SIG-M5 (cell line): ENCODE measurements at places on chromosomes 3 and 15.

GRCh38 chr3:10106919-10107318 lies 1.1 kb downstream of the FANCD2OS start:
- no peak for DNase-seq

DNA sequence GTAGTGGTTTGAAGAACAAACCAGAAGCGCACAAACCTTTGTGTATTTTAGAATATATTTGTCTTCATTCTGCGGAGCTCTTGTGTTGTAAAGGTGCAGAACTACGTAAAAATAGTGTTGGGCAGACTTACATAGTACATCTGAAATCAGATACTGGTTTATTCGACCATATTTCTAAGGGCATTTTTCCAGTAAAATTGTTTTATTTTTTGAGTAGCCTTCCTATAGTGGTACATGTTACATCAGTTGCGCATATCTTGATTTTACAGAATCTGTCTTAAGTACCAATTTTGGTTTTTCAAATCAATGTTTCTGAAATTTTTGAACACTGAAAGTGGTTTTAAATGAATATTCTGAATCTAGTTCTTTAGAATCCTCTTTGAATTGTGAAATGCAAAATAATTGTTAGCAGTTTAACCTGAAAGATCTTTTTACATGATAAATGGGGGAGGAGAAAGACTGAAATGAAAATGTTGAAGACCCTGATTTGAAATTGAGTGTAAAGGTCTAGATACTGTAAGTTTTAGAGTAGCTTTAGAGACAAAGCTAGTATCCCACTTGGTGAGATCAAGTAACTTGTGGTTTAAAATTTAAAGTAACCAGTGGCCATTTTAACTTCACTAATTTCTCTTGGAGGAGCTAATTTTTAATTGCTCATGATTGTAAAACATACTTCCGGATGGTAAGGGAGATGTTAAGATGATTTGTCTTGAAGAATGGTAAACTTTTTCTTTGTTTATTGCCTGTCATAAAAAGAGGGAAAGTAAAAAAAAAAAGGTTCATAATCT lies 15.5 kb upstream of the CHD2 start:
- no peak for DNase-seq

DNA sequence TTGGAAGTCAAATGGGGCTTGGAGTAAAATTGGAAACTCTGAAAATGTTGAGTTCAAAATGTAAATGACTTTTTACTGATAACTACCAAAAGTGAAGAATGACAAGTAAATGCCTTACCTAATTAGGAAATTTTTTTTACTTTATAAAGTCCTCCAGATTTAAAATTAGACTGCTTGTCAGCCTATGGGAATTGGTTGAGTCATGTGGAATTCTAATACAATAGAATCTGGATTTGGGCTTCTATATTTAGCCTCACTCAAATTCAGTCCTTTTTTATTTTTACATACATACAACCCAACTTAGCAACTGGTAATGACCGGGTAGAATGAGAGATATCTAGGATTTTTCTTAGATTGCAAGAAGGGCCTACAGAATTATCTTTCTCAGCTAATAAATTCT lies 158.9 kb upstream of the CADPS start:
- DNase-seq = no peak

DNA sequence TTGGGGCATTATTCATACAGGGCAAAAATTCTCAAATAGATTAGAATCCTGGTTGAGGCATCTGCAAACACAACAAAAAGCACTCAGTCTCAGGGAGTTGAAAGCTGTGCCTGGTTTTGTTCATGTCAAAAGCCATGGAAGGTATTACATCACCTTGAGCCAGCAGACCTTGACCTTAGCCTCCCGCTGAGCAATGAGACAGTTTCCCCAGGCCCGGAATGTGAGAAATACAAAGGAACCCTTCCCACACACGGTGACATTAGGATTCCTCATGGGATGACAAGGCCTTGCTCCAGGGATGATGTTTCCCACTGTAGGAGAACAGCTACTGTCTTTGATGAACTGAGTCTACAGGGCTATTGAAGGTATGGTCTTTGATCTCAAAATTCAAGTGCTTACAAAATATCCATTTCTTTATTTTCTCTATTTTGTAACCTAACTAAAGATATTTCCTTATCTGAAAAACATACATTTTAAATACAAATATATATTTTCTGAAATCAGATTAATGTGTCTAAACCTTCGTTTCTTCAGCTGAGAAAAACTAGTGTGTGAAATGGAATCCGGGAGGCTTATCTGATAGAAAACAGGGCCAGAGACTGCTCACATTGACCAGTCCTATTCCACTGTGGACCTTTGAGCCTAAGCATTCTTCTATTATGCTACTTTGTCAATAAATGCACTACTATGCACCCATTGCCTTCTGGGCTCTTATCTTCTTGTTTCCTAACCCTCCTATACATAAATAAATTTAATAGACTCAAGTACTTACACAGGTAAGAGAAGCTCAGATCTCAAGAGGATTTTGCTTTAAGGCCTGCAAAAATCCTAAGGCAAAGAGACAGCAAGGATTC lies 298.2 kb downstream of the KBTBD8 start:
- no peak for DNase-seq

DNA sequence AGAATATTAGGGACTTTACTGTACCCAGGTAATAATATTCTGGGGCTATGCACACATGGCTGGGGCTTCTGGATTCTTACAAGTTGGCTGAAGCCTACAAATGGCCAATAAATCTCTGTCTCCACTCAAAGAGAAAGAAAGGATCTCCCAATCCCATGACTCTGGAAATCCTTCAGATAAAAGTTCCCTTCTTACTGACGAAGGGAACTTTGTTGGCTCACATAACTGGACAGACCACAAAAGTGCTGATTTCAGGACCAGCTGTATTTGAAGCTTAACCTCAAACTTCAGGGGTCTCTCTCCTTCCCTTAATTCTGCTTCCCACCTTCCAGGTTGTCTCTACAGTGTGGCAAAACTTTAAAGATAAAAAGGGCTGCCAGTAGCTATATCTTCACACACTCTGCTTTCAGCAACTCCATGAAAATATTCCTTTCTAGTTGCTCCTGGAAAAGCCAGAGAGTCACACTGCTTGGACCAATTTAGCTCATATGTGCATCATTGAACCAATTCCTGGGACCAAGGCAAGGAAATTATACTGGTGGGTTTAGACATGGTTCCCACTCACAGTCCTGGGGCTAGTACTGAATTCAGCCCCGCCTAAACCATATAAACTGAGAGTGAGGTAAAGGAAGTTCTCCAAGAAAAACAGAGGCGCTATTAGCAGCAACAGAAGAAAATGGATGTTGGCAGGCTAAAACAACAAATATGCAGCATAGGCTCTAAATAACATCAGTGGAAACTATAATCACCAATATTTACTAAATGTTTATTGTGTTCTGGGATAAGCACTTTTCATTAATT lies 290.0 kb upstream of the GADL1 start:
- DNase-seq = no peak

DNA sequence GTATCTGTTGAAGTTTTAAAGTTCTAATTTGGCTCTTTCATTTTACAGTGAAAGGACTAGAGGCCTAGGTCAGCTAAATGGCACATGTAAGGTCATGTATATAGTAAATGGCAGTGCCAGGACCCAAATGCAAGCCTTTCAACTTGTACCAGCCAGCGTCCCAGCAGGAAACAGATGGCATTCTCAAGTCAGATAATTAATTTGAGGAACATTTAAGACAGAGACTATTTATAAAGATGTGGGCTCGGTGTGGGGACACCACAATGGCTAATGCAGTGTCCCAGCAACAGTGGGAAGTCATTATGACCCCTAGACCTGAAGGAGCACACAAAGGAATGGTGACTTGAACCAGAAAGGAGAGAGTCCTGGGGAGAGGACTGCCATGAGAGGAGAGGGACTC lies 6.1 kb downstream of the MINDY4B start:
- DNase-seq = no peak

DNA sequence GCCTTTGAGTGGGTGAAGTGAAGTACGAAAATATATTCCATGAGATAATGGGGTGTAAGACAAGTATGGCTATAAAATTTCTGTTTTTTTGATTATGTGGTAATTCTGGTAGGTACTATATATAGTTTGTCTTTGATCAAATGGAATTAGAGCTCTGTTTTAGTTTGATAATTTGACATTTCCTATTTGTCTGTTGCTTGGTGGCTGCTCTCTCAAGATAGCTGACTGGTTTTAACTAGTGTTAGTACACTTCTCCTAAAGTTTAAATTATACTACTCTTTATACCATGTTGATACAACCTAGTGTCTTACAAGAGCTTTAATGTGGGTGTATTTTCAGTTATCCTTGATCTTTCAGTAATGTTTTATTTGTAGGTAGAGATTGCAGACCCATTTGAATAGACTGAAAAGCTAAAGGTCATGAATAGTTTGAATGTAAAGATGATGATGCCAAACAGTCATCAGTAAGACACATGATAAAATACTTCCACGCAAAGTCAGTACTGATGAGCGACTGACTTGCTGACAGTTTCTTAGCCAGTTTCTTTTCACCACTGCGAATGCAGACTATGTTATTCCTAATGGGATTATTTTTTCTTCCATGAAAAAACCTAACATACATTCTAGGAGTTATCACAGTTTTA lies 15.2 kb downstream of the SACM1L start:
- no peak for DNase-seq

DNA sequence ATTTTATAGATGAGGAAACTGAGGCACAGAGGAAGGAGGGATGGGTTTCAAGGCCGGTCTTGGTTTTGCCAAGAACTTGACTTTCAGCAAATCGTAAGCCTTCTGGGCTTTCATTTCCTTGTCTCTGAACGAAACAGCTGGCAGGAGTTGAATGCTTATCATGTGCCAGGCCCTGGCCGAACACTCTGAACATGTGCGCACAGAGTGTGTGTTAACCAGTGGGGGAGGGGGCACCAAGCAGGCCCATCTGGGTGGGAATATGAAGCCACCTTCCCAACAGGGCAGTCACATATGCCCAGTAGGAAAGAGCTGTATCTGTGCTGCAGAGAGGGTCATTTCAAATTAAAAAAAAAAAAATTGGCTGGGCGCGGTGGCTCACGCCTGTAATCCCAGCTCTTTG lies 29.3 kb downstream of the ZNF710 start:
- no peak for DNase-seq

DNA sequence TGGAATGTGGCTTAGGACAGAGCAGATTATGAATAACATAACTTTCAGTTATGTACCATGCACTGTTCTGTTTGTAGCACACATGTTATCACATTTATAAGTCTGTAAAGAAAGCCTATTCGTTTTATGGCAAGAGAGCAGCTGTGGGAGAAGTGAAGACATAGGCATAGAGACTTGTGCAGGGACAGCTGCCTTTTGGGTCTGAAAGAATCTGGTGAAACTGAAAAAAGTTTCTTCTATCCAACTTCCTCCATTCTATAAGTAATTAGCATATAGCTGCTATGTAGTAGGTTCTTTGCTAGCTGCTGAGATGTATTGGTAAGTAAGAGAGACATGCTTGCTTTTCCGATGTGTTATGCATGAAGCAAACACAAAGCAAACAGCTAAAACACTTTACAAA lies 1095.4 kb upstream of the CADM2 start:
- DNase-seq = no peak

GRCh38 chr15:68335655-68336054 lies 58.1 kb downstream of the FEM1B start:
- DNase-seq = no peak

- DNase-seq = no peak
These were observed at the start of gene ZNF620 for GRCh38 chr3:40505599-40506462. TSS of gene ZNF620 (plus strand) at chr3:40506039. CDS start at chr3:40506353, 314 bp downstream.

GRCh38 chr15:90019611-90020010 lies 18.5 kb downstream of the ZNF710 start:
- no peak for DNase-seq

DNA sequence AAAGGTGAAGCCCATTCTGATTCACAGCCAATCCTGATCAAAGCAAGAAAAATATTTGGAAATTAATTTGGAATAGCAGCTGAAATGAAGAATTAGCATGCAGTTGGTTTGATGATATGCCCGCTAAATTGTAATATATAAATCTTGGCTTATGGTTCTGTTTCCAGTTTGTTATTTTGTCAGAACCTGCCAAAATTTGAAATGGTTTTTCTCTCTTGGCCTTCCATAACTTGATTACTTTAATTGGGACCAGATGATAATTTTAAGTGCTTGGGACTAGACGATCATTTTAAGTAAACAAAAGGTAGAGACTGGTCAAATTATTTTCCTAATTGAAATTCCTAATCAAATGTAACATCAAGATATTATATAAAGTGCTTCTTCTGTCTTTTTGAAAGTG lies 842.4 kb downstream of the TBL1XR1 start:
- no peak for DNase-seq

- no peak for DNase-seq
These were observed 139.2 kb upstream of the ROPN1 start for GRCh38 chr3:124131158-124131557.

DNA sequence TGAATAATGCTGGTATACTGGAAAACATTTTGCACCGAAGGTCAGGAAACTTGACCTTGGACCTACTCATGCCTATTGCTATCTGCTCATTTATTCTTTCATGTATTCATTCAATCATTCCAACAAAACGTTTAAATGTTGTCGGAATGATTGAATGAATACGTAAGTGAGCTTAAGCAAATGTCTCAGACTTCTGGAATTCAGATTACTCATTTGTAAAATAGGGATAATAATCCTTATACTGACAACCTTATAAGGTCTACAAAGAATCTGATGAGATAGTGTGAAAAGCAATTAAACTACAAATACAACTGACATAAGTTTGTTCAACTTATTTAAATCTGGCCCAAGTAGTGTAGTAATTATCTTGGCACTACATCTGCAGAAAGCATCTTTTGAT lies 288.7 kb downstream of the WDR72 start:
- no peak for DNase-seq

DNA sequence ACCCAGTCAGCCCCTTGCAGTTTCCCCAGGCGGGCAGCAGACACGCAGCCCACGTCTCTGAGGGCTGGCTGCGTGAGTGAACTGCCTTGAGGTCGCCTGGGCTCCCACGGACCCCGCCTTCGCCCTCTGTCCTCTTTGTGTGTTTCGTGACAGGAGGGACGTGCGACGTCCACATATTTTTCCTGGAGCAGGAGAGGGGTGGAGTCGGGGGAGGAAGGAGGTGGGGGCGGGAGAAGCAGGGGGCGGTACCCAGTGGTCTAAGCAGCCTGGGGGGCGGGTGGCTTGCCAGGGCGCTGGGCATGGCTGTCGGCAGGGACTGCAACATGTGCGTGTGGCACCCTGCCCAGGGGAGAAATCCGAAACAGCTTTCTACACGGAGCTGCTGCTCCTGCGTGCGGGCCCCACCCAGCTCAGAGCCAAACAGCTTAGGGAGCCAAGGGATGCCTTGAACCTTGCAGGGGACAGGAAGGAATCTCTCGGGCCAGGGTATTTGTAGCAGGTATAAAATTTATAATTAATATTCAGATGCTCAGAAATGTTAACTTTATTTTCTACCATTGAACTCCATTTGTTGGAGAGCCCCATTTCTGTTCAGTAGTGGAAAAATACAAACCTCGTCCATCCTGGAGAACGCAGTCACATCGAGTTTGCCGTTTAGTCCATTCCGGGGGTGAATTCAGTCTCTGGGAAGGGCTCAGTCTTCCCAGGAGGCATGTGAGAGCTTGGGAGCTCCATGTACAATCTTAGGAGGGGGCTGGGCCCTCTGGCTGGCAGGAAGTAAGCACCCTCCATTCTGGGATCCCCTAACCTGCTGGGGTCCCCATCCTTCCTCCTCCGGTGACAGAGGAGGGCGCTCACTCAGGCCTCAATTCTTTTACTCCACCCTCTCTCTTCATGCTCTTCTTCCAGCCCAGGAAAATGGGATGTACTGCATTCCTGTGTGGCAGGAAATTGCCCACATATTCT lies 79.1 kb upstream of the MEF2A start:
- DNase-seq = no peak

- no peak for DNase-seq
These were observed 520 bp downstream of the SLC26A6 start for GRCh38 chr3:48634661-48635221.
